Activated naive CD4-positive, alpha-beta T cell (primary cell): ENCODE measurements at places on chromosomes 2 and 18.

- no peak for DNase-seq
These were observed 46.9 kb upstream of the CD28 start for GRCh38 chr2:203659331-203660049.

GRCh38 chr2:189116979-189117378 is 62.6 kb downstream of the COL5A2 start:
- DNase-seq: no peak

GRCh38 chr2:136375017-136375901 is 257.3 kb upstream of the CXCR4 start:
- no peak for DNase-seq

GRCh38 chr2:95552911-95553310 is 38.9 kb upstream of the TRIM43 start:
- no peak for DNase-seq

DNA sequence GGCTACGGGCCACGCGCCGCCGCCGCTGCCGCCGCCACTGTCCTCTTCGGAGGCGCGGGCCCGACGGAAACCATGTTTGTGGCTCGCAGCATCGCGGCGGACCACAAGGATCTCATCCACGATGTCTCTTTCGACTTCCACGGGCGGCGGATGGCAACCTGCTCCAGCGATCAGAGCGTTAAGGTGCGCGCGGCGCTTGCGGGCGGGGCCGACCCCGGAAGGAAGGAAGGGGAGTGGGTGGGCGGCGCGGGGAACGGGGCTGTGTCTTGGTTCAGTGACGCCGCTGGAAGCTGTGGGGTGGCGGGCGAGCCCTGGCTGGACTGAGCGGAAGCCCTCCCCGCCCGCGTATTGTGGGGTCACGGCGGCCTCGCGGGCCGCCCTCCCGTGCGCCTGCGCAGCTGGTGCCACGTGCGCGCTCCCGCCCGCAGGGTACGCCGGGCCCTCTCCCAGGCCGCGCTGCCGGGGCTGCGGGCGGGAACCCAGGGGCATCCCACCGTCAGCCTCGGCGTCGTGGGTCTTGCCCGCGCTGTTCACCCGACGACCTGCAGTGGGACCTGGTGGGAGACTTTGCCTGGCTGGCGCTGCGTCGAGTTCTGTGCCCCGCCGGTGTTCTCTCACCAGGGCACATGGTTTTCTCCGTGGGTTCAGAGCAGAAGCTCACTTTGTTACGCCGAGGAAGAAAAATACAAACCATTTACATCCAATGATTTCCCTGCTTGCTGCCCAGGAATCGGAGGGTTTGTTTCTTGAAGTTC is 416 bp downstream of the SEH1L start:
- peak; percentile 97 for DNase-seq

DNA sequence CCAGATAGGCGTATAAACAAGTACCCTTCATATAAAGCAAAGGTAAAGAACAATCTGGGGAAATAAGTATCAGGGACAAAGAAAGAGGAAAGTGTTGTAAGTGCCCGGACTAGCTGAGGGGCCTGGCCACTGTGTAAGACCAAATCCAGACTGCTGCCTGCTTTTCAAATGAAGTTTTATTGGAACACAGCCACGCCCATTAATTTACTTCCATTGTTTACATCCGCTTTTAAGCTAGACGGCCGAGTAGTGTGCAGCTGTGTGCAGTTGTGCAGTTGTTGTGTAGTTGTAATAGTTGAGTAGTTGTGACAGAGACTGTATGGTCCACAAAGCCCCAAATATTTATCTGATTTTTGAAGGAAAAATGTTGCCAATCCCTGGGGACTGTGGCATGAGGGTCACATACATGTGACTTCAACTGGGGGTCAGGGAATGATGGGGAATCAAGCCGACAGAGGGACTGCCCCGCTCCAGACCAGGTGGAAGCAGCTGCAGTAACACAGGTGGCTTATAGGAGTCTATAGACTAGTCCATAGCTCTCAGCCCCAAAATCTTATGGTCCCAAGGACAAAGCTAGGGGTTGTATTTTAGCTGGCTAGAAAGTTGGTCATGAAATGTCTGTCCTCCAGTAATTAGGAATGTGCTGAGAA is 30.0 kb downstream of the FHL2 start:
- DNase-seq: no peak

GRCh38 chr18:57771193-57771592 is 31.9 kb downstream of the ATP8B1 start:
- DNase-seq: no peak

DNA sequence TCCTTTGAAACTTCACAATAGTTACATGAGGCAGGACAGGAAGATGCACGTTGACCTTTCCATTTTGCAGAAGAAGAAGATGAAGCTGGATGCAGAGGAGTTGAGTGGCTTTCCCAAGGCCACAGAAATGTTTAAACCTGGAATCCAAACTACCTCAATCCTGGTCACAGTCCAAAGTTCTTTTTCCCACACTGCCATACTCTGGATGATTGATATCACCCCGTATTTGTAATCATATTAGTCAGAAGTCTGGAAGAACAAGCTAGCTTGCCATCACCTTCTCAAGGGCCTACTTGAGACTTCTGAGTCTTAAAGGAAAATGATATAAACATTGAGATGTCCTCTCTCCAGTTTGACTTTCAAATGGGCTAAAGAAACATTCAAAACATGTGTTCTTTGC is 190.1 kb downstream of the LNPK start:
- DNase-seq: no peak

- DNase-seq: no peak
These were observed 129.2 kb downstream of the MYO1B start for GRCh38 chr2:191374366-191374765.

DNA sequence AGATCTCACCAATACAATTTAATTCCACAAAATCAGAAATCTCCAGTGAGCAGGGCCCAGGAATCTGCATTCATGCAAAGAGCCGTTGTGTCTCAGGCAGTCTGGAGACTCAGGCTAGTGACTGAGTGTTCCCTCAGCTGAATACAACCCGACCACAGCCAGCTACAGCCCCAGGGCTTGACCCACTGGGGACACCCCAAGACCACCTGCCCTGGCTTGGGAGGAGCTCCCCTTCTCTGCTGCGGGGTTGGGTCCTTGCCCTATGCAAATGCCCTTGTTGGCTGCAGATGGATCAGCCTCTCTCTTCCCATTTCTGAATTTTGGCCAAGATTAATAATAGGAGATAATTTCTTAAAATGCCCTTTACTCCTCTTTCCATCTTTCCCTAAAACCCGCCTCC is 157.7 kb downstream of the TWIST2 start:
- DNase-seq: no peak
